ENCODE measurements at places on chromosomes 6 and 20.

GRCh38 chr20:38303908-38304379, at the start of gene BPI:
Gene BPI, plus strand, starts transcription at chr20:38304156. Its CDS starts 68 bp downstream, at chr20:38304224.
- peak; percentile 64 for DNase-seq

- peak; percentile 84 for DNase-seq
These were observed 52.2 kb upstream of the FAM83C start for GRCh38 chr20:35344354-35344837.

GRCh38 chr6:1933292-1933691, 312.1 kb downstream of the GMDS start:
- no peak for DNase-seq

DNA sequence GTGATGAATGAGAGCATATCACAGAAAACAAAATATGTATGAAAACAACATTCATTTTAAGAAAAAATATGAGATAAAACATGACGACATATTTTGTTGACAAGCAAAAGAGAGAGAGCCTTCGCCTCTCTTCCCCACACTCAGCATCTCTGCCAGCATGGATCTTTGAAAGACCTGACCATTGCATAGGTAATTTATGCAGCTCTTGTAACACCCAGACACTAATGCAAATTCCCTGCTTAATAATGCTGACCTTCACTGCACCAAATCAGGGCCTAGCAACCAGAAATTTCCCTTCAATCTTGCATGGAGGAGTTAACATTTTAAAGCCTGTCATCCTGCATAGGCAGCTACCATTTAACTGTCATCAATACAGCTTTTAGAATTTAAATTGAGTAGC, 50.0 kb upstream of the CNR1 start:
- no peak for DNase-seq

- peak; percentile 94 for DNase-seq
These were observed 96.5 kb downstream of the HFE start for GRCh38 chr6:26183581-26184366.

Data from astrocyte of the spinal cord (primary cell).